Thyroid gland (tissue), 4 donors: ENCODE measurements at places on chromosomes 7 and 10.
A peak's percentile ranks its signal among the peaks of the same experiment; 100 is the strongest.

DNA sequence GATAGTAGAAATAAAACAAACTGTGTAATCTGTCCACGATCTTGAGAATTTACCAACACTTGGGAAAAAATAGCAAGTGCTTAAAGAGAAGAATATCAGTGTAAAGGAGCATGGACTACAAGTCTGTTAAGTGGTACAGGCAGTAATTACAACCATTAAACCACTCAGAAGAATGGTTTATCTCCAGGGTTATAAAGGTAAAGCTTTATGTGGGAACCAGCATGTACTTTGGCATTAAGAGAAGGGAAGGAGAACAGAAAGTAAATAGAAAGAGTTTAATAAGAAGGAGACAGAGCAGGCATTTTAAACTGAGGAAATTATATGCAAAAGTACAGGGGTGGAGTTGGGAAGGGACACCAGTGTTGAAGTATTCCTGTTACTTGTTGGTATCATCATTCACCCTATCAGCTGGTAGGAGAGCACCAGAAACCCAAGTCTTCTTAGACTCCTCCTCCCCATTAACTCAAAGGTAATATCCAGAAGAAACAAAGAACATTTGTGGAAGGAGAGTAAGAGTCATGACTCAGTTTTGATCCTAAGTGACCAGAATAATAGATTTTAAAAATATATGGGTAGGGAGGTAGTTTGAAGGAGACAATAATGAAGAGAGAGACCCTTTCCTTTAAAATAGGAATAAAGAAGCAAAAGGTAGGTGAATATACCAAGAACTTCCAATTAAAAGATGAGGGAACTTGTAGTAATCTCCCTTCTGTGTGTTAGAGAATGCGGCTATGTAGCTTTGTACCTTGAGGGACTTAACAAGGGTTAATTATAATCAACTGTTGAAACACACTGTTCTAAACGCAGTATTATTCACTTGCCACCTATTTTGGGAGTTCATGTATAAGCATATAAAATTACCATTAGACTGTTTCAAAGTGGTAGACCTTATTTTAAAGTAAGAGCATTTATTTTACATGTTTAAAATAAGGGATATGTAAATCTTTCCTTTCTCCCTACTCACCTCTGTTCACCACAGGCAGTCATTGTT, 92.1 kb upstream of the STRIP2 start:
- no peak for DNase-seq

DNA sequence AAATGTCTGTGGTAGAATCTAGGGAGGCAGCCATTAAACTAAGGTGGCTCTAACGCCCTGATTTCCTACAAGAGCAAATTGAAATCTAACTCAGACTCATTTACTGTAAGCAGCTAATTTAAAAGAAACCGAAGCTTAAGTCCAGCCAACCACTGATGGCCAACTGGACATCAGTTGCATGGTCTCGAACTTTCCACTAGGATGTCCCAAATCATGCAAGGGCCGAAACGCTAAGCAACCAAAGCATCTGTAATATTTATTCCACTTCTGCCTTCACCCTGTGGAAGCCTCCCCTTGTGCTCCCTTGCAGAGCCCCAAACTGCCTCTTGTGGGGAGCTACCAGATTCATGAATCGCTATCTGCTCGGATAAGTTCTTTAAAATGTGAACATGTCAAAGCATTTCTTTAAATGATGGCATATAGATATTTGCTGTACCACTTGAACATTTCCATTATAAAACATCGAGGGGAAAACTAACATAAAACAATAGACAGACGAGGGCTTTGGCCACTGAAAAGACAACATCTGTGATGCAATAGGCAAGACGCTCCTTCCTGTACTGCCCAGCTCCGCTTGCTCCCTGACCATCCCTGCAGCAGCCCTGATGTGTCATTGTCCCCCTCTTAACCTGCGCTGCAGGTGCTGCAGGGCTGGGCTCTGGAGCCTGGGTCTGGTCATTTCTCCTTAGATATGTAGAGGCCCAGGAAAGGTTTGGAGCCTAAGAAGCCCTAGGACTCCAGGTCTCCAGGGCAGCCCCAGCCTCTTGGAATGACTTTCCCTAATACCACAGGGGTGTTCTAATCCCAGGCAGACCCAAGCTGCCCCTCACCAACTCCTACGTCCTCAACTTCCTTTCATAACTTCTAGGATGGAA, 2.9 kb upstream of the RBP3 start:
- no peak for DNase-seq

DNA sequence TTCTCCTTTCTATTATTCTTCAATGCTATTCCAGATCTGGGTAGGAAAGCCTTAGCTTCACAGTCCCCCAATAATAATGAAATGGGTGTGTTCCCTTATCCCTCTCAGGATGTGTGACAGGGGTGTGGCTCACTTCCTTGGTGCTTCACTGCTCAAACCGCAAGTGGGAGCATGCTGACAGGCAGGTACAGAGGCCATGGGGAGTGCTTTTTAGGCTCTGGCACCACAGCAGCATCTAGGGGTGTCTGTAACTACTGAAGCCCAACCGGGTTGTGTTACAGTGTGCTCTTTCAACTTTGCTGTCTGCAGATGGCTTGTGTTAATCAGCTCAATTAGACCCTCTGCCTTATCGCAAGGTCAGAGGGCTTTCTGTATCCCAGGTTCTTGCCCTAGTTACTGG, 79.4 kb upstream of the CYP2C9 start:
- DNase-seq, result no peak

GRCh38 chr7:149866779-149867447, 6.9 kb upstream of the ATP6V0E2 start:
- DNase-seq, result no peak

DNA sequence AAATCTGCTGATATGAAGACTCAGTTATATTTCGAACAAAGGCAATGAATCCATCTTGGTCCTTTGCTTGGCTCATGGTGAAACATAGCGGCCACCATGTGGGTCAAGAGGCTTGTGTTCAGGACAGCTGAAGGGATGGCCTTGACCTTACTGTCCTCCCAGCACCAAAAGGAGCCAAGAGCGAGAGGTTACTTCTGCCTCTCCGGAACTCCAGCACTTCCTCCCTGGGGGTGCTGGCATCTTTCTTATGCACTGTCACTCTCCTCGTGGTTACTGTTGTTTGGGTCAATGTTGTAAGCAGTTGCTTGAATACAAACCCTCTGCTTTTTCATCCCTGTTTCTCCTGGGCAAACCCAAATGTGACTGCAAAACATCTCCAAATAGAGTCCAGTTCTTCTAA, 100.6 kb downstream of the RBM20 start:
- no peak for DNase-seq

DNA sequence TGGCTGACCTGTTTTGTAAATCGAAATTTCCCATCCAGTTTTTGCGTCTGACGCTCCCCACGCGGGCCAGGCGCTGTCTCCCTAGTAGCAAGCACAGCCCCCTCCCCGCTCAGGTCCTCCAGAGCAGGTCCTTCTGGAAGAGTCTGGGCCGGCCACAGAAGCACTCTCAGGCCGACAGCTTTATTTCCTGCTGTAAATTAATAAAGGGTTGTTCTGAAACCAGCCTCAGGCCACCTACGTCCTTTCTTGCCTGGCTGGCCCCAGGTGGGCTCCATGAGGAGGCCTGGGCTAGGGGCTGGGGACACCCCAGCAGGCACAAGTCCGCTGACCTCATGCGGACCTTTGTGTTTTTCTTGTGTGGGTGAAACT, 35.2 kb downstream of the CAMK2B start:
- no peak for DNase-seq

DNA sequence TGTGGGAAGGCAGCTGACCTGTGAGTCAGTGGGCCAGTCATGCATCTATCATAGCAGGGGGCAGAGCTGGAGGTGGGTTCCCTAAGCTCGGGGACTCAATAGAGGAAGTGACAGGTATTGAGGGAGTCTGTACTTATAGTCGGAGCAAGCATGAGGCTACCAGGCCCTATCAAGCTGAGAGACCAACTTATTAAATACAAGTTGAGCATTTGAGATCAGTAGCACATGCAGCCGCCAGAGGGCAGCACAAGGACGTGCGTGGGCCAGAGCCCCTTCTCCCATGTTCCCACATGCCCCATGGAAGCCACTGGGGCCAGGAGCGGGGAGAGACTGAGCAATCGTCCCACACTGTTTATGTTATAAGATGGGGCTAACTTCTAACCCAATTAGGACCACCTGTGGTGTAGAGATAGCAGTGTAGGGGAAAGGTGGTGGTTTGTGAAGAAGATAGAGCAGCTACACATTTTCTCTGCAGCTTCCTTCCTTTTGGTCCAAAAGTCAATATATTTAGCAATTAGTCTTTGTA, 13.0 kb upstream of the STK31 start:
- DNase-seq, result peak; percentile 44

DNA sequence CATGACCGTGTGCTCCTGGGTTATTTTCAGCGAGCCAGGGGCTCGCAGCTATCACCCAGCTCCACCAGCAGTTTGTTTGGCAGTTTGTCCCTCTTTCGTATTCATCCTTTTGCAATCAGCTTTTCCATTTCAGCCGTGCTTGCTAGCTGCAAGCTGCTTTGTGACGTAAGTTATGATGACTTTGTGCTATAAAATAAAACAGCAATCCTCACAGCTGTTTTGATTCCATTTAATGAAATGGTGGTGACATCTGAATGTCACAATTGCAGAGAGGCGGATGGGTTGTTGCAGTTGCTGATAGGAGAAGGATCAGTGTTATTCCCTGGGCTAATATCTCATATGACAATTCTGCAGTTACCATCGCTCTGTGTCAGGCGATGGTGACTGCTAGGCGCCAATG, 251.7 kb downstream of the SNX10 start:
- DNase-seq, result no peak

- peak; percentile 93 for DNase-seq
These were observed 8.6 kb upstream of the TAS2R60 start for GRCh38 chr7:143434660-143435059.

- DNase-seq, result no peak
These were observed 10.5 kb downstream of the PLXDC2 start for GRCh38 chr10:19826712-19827111.

- DNase-seq, result no peak
These were observed 75.9 kb downstream of the RGS10 start for GRCh38 chr10:119466655-119467054.

DNA sequence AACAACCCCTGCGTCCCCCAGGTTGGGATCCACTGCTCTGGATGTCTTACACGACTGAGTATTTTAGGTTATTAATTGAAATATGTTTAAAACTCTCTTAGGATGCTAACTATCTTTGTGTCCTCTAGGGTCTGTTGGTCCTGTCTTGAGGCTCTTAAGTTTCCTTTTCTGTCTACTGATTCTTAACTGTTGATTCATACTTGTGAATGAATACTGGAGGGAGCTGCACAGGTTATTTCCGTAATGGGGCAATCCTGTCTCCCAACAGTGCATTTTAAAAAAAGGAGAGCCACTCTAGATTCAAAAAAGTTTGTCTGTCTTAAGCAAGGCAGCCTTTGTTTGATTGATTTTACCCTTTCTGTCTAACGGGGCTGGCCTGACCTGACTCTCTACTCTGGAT, 237.6 kb upstream of the POM121L12 start:
- DNase-seq, result no peak

DNA sequence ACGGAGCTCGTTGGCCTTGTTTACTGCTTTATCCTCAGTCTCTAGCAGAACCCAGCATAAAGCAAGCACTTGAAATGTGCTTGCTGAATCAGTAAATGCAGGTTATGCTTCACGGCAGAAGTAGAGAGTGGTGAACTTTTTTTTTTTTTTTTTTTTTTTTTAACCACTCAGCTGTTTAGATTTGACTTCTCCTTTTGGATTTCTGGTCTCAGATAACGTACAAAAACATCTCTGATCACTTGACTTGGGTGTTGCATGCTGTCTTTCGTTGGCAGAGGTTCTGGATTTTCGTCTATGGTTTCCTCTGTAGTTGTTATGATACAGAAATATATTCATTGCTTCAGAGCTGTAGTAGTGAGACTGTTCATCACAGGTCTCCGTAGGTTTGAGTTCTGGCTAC, 242.5 kb upstream of the HABP2 start:
- DNase-seq, result no peak

DNA sequence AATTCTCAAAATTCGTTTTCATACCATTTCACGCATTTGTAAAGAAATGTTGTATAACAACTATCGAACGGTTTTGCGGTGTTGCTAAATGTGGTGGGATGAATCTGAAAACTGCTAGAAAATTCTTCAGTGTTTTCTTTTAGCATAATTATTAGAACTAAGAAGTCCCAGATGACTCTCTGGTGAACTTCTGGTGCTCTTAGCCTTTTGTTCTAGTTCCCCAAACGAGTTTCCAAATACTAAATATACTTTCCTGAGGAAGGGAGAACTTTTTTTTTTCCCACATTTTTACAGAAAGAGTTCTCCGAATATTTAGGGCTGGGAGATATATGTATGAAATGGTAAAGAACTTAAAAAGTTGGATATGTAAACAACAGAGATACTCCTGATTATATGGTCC, 82.5 kb downstream of the ICA1 start:
- no peak for DNase-seq

DNA sequence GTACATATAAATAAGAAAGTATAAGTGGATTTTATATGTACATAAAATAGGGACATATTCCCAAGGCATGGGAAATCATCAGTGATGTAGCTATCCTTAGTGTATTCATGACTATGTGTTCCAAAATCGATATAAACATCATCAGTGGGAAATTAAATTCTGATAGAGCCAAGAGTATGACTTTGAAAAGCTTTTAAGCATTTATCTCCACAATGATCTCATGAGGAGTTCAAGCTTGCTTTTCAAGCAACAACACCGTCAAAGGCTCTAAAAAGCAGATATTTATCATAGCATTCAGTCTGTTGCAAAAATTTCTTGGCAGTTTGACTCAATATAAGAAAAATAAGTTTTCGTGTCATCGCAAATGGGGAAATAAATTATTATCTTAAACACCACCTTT, 14.5 kb upstream of the NEBL start:
- DNase-seq, result no peak

GRCh38 chr10:89891006-89891535, 189.7 kb downstream of the KIF20B start:
- DNase-seq, result no peak

- no peak for DNase-seq
These were observed 3.5 kb downstream of the GRIFIN start for GRCh38 chr7:2472739-2473138.

DNA sequence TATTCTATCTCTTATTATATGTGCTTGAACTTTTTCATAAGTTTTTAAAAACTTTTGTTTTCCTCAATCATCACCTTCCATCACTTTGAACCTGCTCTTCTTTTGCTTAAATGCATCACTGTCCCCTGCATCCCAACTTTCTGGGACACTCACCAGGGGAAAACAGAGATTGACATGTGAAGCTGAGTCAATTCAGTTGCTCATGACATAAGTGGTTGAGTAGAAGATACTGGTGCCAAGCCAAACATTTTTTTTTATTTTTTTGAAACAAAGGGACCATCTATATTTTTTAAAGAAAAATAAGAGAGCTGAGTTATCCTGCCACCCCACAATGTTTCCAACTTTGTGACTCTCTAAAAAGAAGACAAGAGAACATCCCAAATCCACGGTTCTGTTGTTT, 61.8 kb upstream of the AHR start:
- no peak for DNase-seq
